ENCODE measurements at places on chromosomes 7 and 10.
A peak's percentile ranks its signal among the peaks of the same experiment; 100 is the strongest.

GRCh38 chr10:122188706-122189105 is 82.4 kb upstream of the BTBD16 start:
- DNase-seq = no peak

DNA sequence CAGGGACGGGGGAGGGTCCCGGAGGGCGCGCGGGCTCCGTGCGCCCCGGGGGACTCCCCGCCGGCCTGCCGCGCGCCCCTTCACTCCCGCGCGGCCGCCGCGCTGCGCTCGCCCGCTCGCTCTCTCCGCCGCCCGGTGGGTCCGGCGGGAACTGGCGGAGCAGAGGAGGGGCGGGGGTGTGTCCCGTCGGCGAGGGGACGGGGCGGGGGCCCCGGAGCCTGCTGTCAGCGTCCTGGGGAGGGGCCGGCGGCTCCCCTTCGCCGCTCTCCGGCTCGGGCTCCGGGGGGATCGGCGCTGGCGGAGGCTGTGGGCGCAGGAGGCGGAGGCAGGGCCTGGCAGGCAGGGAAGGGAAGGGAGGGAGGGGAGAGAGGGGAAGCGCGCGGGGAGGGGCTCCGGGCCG is at the start of gene SH3PXD2A:
Gene SH3PXD2A, minus strand, starts transcription at position 153 of the 400 bp plus-strand sequence. CDS start 310 bp downstream, outside the sequence.
- no peak for DNase-seq

GRCh38 chr10:97311111-97311626 is 7.9 kb upstream of the FRAT1 start:
- no peak for DNase-seq

DNA sequence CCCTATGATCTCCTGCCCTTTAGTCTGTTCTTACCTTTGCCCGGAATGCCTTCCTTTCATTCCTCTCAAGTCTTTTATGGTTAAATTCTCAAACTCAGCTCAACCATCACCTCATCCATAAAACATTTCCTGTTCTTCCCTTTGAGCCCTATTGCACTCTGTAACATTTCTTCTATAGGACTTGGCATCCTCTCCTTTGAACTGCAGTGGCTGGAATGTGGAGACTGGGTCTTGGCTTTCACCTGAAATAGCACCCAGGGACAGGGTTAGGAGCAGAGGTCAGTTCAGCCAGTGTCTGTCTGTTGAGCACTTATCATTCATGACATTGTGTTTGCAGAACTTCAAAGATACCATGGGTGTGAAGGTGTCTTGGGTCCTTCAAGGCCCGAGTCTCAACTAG is 7.2 kb downstream of the NFE2L3 start:
- no peak for DNase-seq

DNA sequence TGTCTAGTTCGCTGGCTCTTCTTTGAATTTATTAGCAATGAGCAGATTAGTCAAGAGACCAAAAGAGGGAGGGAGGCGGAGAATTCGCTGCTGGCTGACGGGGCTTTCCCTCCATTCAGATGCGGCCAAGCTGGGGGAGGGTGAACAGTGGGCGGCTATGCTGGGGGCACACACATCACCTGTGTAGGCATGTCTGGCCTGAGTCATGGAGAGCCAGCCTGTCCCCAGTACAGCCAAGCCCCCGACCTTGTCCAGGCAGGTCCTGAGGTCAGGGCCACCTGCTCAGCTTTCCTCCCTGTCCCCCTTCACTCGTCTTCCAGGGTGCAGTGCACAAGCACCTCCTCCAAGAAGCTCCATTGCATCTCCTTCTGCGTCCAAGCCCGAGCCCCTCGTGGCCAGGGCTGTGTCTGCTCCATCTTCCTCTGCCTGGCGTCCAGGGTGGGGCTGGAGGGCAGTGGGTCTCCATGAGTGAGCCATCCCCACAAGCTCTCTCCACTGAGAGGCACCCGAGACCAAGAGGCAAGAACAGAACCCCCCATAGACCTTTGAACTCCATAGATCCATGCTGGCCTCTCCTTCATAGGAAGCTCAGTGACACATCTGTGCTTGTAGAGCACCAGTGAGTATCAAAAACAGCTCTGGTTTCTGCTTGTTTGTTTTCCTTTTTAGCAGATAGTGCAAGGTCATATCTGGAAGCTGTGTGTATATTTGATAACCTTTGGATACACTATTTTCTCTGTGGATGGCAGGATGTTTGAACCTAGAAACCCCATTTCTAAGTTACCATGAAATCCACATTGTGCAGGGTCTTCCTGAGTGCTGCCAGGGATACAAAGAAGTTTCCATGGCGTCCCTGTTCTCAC is 1.9 kb upstream of the DEPP1 start:
- no peak for DNase-seq

DNA sequence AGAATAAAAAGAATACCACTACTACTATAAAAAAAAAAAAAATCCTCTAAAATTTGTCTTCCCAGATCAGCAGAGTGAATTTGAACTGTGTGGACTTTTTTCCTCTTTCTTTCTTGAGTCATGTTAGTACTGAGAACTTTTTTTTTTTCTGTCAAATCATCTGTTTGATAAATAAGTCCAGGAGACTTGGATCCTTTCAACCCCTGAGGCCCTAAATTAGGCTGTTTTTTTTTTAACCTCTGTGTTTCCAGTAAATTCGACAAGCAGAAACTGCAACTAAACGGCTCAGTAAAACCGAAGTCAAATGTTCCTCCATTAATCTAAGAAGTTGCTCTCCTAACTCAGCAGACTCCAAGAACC is 2.7 kb downstream of the MAP3K8 start:
- no peak for DNase-seq

GRCh38 chr7:17300012-17300411 is 1.6 kb downstream of the AHR start:
- DNase-seq = no peak

DNA sequence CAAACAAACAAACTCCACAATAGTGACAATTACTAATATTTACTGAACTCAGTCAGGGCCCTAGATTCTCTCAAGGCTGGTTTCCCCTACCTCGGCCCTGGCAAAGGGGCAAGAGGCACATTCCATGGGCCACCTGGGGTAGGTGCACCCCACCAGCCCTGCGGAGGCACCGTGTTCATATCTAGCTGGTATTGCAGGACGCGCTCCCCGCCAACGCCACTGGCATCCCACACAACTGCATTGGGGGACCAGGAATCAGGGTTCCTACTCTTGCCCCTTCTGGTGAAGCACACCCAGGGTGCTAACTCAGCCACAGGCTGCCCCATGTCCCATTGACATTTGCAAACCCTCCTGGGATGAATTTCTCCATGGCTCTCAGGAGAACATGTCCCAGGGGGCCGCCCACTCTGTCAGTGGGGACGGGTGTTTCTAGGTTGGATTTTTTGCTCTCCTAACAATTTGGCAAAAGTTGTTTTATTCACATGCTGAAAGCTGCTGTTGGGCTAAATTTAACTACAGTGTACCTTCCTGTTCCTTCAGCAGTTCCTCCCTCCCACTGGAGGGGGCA is 76.7 kb downstream of the ZRANB1 start:
- no peak for DNase-seq

DNA sequence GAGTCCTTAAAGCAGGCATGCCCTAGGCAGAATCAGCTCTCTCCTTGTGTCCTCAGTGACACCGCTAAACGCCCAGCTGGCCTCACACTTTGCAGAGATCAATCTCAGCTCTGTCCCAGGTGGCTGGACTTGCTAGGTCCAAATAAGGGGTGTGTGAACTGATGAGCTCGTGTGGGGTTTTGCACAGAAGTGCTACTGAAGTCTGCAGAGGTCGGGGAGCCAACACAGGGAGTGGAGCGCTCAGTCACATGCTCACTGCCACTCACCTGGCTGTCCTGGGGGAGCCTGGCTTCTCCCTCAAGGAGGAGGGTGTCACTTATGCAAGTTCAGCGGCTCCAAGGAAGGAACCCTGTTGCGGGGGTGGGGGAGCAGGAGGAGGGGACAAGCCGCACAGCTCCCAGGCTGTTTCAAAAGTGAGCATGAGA is 2.0 kb downstream of the ELN start:
- no peak for DNase-seq

DNA sequence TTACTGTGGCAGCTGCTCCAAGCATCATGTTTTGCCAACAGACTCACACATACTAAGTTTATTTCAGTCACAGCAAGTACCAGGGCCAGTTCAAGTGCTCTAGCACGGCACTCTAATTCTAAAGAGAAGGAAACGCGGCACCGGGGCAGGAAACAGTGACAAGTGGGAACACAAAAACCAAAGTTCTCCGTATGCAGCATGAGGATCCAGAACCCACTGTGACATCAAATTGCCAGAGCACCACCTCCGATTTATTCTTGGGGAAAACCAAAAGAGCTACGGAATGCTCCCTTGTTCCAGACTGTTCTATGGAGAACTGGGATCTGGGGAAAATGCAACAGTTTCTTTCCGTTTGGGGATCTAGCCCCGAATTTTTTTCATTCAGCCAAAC is 448 bp upstream of the PTER start:
- no peak for DNase-seq

DNA sequence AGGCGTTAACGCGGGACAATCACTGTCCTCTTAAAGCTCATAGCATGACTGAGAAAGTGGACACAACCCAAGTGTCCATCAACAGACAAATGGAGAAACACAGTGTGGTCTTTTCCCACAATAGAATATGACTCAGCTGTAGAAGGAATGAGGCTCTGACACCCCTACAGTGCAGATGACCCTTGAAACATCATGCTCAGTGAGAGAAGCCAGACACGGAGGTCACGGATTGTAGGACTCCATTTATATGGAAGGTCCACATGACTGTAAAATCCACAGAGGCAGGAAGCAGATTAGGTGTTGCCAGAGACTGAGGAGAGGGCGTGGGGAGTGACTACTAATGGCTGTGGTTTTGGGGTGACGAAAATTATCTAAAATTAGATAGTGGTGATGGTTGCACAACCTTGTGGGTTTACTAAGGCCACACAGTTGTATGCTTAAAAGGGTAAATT is 6.1 kb upstream of the NCAPG2 start:
- DNase-seq = no peak

DNA sequence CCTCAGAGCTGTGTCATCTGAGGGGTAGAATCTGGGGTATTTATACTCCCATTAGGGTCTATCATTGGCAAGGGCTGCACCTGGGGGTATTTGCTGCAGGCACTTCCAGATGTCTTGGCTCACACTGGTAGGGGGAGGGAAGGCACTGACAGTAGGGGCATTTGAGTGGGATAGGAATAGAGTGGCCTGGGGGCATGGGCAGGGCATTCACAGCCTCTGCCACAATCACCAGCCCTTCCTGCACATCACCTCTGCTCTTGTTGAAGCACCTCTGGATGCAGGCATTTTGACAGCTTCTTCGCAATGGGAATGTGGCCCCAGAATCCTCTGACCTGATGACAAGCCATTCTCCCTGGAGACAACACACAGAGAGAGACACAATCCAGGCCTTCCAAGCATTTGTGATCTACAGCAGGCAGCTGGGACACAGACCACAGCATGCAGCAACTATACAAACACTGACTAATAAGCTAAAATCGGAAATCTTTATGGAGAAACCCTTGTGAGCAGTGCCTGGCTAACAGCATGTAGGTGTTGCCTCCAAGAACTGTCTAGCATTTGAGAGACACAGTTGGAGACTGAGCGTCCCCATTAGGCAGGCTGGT is 178.5 kb downstream of the KCNMA1 start:
- no peak for DNase-seq

GRCh38 chr10:113386005-113386404 is 166.8 kb upstream of the HABP2 start:
- DNase-seq = no peak

- DNase-seq = peak; percentile 37
Measured at GRCh38 chr7:158495216-158495615, 92.4 kb downstream of the PTPRN2 start.

- DNase-seq = no peak
Measured at GRCh38 chr7:144907577-144907976, 71.7 kb upstream of the TPK1 start.

DNA sequence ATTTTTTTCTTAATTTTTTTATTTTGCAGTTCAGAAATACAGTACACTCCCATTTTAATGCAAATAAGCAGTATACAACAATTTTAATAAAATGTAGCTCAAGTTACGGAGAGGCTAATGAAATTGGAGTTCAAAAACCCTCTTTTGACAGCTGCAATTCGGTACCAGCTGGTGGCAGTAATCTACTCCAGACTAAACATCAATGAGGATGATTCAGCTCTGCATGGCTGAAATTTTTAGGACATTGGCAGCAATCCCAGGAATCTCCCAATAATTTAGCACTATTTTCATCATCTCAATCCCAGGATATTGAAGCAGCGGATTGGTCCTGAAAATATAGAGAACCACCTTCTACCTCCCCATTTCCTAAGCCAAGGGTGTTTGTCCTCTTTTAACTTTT is 278.8 kb downstream of the CACNA2D1 start:
- DNase-seq = no peak

DNA sequence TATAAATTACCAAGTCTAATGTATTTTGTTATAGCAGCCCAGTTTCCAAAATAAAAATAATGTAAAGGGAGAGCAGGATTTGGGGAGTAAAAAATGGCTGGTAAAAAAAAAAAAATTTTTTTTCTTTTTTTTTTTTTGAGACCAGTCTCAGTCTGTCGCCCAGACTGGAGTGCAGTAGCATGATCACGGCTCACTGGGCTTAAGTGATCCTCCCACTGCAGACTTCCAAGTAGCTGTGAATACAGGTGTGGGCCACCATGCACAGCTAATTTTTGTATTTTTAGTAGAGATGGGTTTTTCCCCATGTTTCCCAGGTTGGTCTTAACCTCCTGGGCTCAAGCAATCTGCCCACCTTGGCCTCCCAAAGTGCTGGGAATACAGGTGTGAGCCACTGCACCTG is 4.8 kb upstream of the LSM8 start:
- no peak for DNase-seq

- no peak for DNase-seq
Measured at GRCh38 chr7:155191901-155192478, 105.7 kb upstream of the INSIG1 start.

DNA sequence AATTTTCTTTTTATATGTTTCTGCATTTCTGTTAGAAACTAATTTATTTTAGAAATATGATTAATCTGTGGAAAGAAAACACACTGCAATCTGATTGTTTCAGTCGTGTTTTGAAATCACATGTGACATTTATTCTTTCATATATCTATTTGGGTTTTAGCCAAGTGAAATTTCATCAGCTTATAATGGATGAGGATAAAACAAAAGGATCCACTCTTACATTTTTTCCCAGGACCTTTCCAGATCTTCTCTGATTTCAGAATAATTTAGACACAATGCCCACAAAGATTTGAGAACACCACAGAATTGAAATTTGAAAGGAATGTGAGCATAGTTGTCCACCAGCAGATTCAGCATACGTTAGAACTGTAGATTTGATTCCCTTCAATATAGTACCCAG is 29.1 kb downstream of the CBLL1 start:
- DNase-seq = no peak

GRCh38 chr10:6339891-6340290 is 137.2 kb downstream of the PFKFB3 start:
- DNase-seq = no peak

DNA sequence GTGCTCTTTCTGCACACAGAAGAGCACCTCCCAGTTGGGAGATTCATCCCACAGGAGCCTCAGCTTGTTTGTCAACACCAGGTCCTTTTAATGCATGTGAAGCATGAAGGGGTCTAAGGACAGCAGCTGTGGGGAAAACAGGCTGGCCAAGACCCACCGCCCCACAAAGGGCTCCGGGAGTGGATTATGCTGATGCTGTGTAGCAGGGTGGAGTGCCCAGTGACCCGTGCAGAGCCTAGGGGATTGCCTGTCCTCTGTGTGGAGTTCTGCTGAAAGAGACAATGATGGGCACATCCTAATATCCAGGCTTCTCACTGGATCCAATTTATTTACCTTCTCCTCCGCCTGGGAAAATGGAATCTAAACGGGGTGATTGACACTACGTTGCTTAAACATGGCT is 74.0 kb downstream of the PIP4K2A start:
- DNase-seq = no peak

- no peak for DNase-seq
Measured at GRCh38 chr10:105837951-105838350, 1196.9 kb downstream of the SORCS3 start.

GRCh38 chr7:157400171-157400860 is 63.5 kb downstream of the DNAJB6 start:
- DNase-seq = no peak
